ENCODE measurements at places on chromosomes 11 and 22.

- DNase-seq = no peak
These were observed 100.9 kb downstream of the FAM76B start for GRCh38 chr11:95688501-95689222.

GRCh38 chr22:27797520-27798391 is 3.8 kb downstream of the MN1 start:
- no peak for DNase-seq

DNA sequence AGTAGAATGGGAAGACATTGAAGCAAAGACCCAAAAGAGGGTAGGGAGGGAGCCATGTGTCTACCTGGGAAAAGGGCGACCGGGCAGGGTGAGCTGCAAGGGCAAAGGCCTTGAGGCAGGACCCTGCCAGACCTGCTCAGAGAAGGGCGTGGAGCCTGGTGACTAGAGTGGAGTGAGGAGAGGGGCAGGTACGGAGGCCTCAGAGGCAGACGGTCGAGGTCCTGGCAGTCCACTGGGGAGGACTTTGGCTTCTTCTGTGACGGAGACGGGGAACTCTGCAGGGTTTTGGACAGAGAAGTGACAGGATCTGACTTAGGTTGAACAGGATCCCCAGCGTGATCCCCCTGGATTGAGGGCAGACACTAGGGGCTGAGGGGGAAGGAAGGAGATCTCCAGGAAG is 12.9 kb downstream of the RIBC2 start:
- DNase-seq = no peak

DNA sequence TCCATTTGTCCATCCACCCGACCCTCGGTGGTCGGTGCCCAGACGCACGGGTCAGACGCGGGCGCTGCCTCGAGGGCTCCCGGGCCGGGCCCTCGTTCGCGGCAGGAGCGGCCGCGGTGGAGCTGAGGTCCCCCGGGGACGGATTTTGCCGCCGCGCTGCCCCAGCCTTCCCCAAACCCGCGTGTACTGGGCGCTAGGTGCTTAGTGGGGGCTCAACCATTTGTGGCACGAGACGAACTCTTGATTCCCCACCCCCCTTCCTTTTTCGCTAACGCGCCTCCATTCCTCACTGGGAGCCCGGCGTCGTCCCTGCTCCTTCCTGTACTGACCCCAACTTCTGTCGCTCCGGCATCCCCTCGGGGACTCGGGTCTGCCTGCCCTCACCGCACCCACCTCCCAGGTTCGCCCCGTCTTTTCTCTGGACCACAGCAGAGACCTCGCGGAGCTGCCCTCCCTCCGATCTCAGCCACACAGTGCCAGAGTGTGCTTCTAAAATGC is 789 bp upstream of the CBX7 start:
- DNase-seq = no peak

DNA sequence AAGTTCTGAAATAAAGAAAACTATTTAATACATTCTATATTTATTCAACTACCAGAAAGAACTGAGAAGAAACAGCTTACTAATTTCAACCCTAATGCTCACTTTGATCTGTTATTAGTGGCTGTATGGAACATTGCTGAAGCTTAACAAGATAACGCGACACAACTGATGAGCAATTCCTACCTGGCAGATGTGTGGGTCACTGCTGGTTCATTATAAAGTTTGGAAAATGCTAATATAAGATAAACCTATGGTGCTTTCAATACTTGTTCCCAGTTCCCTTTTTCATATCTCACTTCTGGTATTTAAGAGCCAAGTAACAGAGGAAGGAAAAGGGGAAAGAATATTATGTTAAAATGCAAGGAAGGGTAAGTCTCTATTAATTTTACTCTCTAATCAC is 10.5 kb downstream of the CTSC start:
- no peak for DNase-seq
